ENCODE measurements at places on chromosomes 11 and 22.
A peak's percentile ranks its signal among the peaks of the same experiment; 100 is the strongest.

GRCh38 chr11:14852571-14853177 lies 39.4 kb downstream of the CYP2R1 start:
- no peak for DNase-seq

DNA sequence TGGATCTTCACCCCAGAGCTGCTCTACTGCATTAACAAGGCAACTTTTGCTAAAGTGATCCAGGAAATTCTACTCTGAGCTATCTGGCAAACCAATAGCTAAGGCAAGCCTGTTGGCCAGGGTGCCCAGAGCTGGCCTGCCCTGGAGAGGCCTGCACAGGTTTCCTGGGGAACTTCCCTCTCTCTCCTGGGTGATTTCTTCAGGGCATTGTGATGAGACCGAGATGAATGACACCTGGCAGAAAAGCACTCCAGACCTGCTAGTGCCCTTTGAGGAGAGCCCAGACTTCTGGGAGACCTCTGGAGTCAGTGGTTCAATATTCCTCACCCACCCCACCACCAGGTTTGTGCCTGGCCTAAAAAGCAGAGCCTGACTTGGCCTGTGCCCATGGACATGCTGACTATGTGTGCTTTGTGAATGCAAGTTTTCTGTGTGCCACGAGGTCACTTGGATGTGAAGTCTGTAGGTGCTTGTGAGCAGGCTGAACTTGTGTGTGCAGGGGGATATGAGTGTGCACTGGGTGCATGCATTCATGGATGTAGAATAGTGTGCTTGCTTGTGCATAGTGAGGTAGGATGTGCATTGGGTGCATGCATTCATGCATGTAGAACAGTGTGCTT lies 4.4 kb upstream of the APLNR start:
- no peak for DNase-seq

- DNase-seq = no peak
Observed at GRCh38 chr22:19903031-19903430, 38.5 kb upstream of the COMT start.

DNA sequence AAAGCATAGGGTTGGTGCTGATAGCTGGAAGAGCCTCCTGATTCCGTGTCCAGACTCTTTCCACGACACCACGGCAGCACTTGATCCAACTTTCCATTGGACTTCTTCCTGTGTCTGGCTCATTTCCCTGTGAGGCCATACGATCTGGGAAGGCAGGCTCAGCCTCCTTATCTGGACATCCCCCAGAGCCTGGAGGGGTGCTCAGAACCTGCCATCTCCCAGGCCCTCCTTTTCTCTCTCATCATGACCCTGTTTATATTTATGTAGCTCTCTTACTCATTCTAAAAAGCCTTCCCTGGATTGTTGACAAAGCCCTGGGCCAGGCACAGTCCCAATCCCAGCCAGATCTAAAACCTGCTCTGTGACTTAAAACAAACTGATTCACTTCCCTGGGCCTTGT lies 7.8 kb upstream of the BCL9L start:
- no peak for DNase-seq

DNA sequence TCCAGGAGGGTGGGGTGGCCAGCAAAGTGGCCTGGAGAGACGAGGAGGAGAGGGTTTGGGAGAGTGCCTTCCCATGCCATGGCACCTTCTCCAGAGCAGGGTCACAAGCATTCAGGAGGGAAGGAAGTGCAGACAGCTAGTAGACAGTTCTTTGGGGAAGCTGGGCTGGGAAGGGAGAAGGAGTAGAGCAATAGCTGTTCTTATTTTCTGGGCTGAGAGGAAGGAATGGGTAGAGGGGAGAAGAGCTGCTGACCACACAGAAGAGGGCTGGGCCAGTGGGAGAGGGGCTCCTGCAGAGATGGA lies 14.8 kb upstream of the PICK1 start:
- no peak for DNase-seq

- DNase-seq = peak; percentile 52
Observed at GRCh38 chr11:69364921-69365320, 71.0 kb downstream of the MYEOV start.

All from fibroblast of skin of right quadriceps (primary cell).